ENCODE measurements at places on chromosomes 4 and X.

DNA sequence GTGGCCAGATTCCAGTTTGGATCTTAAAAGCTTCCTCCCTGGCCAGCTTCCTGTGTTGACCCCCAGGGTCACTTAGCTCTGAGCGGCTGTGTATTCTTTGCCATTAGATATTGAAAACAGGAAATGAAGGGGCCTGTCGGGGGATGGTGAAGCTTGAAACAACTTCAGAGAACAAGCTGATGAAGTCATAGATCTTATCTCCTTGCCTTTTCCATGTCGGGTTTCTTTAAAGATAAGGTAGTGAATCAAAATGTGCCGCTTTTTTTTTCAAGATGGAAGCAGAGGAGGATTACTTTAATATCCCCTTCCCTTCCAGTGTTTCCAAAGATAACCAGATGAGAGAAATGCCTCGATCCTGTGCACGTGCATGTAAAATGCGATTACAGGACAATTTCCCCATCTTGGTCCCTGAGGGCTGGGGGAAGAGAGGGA, 508.5 kb downstream of the MID1IP1 start:
- no peak for DNase-seq

- no peak for DNase-seq
Observed at GRCh38 chrX:50577326-50577725, 106.7 kb upstream of the DGKK start.

GRCh38 chrX:40949071-40949470, 136.2 kb upstream of the USP9X start:
- DNase-seq: no peak

- DNase-seq: no peak
Observed at GRCh38 chrX:120408168-120408567, 46.3 kb downstream of the ATP1B4 start.

DNA sequence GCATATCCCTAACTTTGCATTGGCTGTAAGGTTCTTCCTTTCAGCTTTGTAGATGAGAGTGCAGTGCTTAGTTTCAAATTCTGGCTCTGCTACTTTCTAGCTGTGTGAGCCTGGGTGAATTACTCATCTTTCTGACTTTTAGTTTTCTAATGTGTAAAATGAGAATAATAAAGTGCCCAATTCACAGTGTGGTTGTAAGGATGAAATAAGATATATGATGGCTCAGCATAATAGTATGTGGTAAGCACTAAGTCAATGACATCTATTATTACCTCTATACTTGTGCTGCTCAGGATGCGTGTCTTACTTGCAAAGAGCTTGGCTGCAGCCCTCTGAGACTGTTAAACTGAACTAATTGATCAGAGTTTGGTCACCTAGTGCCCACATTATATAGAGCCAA, 30.6 kb upstream of the ETNPPL start:
- no peak for DNase-seq

DNA sequence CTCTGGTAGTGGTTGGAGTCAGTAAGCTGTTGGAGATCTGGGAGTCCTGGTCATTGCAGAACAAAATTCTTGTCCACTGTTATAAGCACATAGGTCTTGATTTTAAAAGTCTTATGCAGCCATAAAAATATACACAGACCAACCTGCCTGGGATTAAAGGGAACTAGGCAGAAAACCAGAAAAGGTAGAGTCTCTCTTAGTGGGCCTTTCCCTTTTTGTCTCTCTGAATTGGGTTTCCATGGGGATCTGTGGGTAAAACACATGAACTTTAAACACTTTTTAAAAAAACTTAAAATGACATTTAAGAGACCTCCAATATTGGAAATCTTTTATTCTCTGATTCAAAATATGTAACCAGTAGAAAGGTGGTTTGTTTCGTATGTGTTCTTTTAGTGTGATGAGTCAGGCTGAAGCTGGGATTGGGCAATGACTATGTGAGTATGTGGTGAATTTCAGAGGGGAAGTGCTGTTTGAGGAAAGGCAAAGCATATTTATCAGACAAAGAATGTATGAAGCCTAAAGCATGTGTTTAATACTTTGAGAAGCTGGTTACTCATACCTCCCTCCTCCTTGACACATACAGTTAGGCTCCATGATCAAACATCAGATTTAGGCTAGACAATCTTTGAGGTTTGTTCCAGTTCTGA, 29.6 kb downstream of the SLC16A2 start:
- DNase-seq: no peak

DNA sequence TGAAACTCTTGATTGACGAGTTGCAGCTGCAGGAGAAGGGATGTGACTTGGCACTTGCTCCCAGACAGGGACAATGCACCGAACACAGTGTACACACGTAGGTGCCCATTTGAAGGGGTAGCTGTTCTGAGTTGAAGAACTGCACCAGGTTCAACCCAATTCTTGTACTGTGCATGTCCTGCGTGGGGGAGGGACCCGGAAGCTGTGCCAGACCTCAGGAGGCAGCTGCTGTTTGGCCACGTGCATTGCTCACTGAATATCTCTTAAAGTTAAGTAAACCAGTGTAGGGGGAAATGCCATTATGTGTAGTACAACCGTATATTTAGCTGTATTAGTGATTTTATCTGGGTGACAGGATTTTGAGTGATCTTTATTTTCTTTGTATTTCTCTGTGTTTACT, 12.0 kb upstream of the RBBP7 start:
- DNase-seq: peak; percentile 27

DNA sequence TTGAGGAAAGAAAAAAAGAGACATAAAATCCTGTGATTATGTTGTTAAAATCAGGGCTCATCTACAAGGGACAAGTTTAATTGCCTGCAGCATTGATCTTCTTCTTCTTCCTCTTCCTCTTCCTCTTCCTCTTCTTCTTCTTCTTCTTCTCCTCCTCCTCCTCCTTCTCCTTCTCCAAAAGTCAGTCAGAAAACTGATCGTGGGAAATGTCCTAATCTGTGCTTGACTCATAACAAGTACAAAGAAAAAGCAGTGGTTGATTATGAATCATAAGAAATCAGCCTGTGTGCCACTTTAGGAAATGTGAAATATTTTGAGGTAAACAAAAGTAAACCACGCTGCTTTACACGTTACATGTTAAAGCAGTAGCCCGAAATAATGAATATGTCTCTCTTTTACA, 2.7 kb upstream of the ATP10D start:
- DNase-seq: no peak

- no peak for DNase-seq
Observed at GRCh38 chrX:69807400-69807799, 191.5 kb downstream of the EDA start.

GRCh38 chr4:55437356-55437796, 41.6 kb downstream of the TMEM165 start:
- DNase-seq: no peak

DNA sequence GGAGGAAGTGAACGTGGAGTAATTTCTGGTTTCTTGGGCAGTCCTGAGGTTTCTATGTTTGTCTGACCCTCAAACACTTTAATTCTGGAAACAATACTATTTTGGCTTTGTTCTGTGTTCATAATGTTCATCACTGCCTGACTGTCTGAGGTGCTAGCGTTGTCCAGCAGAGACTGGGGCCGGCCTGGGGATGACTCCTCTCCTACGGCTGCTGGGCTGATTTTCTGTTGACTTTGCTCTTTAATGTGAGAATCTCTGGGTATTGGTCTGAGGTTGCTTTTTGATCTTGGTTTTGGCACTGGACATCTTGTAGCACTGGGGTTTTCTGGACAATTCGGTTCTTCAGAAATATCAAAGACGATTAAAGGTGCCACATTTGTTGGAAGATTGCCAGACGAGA, 75.8 kb downstream of the RPS3A start:
- DNase-seq: no peak

GRCh38 chr4:153589703-153590595, 94.1 kb upstream of the TLR2 start:
- DNase-seq: no peak

DNA sequence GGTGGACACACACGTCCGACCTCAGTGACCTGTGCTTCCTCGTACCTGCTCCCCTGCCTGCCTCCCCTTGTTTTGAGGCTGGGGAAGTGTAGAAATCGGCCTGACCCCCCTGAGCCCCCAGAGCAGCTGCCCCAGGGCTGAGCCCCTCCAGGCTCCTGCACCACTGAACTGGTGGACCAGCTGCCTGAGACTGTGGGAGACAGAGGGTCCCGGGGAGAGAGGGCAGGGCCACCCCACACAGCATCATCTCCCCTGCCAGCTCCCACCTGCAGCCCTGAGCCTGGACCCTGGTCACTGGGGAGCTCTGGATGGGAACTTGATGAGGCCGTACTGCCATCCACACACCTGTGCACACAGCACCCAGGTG, 15.0 kb upstream of the NAT8L start:
- no peak for DNase-seq

GRCh38 chrX:142095651-142096245, 109.3 kb downstream of the MAGEC2 start:
- no peak for DNase-seq

- peak; percentile 73 for DNase-seq
Observed at GRCh38 chr4:134201216-134202161, at the start of gene PABPC4L. PABPC4L (minus strand) TSS chr4:134201789; CDS start chr4:134201019, 770 bp downstream.

DNA sequence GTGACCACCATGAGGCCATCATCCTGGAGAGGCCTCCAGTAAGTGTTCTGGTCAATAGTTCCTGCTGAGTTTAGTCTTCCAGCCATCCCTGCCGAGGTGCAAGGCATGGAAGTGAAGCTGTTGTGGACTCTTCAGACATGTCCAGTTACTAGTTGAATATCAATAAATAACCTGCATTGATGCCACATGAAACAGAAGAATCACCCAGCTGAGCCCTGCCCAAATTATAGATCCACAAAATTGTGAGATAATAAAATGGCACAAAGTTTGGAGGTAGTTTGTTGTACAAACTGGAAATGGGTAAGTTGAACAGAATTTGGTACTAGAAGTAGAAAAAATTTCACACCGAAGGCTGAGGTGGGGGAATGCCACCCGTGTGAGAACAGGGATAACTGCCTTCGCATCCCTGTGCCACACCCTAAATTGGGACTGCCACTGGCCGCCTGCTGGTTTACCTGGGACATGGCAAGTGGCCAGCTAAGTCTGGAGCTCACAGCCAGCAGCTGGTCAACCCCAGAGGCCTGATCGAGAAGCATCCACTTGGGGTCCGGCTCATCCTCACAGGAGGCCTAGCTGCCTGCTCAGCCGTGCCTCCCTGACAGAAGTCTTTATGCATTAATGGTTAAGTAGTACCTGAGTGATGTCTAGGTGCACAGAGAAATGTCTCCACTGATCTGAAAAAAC, 184.5 kb downstream of the SPRY1 start:
- no peak for DNase-seq

- no peak for DNase-seq
Observed at GRCh38 chr4:39044956-39045826, 13.0 kb upstream of the TMEM156 start.

DNA sequence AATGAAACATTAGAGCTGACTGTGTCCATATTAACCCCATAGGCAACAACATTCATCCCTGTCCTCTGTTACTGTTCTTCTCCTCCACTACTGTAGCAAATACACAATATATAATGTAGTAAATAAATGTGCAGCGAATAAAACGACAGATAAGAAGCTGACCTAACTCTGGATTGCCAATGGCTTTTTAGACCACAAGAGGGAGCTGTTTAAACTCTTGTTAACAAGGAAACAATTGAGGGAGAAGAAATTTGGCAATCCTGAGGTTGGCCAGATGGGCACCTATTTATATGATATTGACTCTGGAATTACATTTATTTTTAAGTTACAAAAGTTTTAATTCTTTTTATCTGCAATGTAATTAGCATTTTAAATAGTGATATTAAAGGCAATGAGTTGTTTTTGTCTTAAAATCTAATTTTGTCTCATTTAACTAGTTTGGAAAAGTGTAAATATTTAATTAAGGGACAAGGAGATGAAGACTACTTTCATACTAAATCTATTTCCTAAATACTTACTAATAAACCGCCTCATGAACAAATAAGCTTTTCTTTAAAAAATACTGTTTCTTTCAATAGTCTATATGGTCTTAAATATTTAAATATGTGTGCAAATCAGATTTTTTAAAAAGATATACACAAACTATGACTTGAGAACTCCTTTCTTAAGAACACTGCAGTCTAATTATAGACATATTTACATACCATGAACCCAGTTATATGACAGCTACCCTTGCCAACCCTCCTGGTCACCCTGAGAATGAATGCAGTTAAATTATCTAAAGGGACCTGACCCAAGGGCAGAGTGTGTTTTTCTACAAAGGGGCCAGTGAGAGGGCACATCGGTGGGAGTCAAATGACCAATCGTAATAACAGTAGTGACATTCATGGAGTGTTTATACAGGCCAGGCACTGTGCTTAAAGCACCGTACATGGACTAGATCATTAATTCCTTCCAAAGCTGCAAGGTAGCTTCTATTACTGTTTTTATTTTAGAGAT, 52.9 kb upstream of the HPF1 start:
- peak; percentile 66 for DNase-seq

DNA sequence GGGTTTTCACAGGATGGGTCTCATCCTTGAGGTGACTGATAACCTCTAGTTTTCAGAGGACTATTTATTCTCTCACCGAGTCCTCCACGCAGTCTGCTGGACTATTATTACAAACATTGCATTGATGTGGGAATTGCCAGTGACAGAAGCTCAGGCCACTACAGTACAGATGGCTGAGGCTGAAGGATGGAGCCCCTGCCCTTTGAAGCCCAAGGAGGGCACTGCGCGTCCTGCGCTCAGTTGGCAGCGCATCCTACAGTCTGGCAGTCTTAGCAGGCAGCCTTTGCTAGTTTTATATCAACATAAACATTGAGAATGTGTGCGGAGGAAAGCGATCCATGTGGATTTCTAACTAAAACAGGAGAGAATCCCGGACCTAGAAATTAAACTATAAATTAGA, 1.5 kb upstream of the RELL1 start:
- DNase-seq: no peak

- no peak for DNase-seq
Observed at GRCh38 chr4:173735049-173735448, 205.0 kb upstream of the HAND2 start.

DNA sequence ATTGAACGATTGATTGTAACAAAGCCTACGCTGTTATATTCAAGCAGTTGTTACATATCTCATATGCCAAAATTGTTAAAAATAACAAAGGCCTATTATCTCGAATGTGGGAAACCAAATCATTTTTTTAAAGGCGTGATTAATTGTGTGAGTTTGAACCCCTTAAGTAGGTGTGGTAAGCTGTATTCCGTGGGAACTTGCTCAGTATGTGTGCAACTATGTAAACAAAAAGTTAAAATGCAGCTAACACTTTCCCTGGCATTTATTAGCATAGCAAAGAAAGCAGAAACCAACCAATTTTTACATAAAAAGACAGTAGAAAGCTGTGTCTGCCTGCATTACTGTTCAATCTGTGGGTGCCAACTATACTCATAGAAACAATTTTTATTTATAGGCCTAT, 166.0 kb upstream of the HAND2 start:
- DNase-seq: no peak

GRCh38 chr4:6507345-6507744, 34.9 kb upstream of the PPP2R2C start:
- no peak for DNase-seq
